ENCODE measurements at places on chromosomes 3 and 15.

DNA sequence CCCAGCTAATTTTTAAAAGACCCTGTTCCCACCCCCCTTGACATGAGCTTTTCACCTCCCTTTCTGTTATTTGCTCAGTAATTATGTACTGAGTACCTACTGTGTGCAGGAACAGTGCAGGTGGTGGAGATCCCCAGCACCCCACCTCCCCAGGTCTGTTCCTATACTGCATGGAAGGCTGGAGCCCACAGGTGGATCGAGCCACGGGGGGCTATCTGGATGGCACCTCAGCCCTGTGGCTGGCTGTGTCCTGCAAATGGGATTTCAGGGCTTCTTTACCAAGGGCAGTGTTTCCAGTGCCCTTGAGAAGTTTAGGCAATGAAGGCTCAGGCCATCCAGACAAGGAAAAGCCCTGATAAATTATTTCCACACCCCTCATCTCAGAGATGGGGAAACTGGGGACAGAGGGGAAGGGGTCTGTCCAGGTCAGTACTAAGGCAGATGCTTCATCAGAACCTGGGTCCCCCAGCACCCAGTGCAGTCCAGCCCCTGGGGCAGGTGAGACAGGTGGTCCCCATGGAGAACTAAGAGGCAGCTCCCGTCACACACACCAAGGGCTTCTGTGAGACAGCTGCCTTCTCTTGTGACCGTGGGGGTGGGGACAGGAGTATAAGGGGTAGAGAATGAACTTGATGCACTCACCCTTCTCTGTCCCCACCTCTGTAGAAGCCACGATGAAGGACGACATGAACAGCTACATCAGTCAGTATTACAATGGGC is 109.6 kb downstream of the ETFA start:
- DNase-seq, result no peak

DNA sequence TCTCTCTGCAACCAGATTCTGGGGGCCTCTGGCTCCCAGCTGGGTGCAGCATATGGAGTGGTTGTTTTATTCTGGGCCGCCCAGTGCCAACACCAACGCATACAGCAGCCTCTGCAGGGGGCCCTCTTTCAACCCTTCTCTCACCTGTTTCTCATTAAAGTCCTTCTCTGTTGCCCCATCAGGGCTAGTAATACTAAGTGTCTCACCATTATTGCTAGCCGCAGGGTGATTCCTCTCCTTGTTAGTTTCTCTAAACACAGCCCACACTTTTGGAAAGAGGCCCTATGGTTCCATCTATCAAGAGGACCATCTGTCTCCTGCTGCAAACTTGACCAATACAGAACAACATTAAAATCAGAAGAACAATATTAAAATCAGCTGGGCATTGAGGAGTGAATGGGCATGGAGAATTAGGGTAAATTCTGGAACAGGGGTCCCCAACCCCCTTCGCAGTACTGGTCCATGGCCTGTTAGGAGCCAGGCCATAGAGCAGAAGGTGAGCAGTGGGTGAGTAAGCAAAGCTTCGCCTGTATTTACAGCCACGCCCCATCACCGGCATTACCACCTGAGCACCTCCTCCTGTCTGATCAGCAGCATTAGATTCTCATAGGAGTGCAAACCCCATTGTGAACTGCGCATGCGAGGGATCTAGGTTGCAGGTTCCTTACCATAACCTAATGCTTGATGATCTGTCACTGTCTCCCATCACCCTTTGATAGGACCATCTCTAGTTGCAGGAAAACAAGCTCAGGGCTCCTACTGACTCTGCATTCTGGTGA is 36.5 kb downstream of the ALS2CL start:
- DNase-seq, result no peak

DNA sequence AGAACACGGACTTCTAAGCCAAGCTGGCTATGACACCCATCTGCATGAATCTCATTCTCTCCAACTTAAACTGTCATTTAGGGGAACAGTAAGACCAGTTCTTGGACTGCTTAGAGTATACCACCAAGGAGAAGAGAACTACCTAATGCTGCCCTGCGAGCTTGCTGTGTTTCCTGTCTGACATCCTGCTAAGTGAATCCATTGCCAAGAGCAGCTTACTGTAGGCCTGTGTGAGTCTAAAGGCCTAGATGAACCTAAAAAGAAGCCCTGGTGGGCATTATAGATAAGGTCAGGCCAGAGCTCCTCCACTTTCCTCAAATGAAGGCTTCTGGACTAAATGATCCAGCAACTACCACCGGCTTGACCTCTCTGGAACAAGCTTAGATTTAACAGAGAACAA is 15.0 kb downstream of the LZTFL1 start:
- DNase-seq, result no peak

DNA sequence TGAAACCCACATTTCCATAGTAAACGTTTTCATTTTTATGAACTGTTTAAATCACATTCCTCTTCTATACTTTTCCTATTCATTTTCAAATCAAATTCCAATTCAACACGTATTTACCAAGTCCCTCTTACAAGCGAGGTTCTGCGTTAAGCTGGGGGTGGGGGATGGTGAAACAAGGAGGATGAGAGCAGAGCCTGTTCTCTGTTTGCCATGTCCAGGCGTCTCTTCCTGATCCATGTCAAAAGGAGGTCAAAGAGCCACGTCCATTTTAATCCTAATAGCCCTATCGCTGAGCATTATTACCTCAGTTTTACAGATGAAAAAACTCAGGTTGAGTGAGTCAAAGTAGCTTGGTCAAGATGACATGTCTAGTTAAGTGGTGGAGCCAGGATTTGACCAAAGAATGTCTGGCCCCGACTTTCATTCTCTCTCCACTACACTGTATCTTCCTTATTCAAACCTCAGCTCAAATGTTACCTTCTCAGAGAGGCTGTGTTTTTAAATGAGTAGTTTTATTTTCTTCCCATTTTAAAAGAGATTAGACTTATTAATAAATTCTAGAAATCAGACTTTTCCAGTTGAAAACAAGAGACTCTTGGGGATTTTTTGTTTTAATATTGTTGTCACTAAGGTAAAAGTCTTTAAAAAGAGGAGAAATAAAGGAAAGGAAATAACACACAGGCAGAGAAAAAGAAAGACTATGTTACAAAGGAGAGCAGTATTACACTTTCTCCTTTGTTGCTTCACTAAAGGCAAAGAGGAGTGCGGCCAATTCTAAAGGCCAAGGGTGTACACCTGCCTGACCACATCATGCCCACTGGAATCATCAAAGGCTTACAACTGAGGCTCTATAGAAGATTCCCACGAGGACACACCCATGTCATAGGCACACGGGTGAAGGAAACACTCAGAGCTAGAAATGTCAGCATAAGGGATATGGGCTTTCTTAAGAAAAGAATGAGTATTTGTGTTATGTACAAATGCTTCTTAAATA is 42.4 kb downstream of the MYO5A start:
- no peak for DNase-seq

- DNase-seq, result peak; percentile 42
Observed at GRCh38 chr15:98421419-98422129, 226.8 kb upstream of the IGF1R start.
